ENCODE measurements at places on chromosomes 4 and X.

DNA sequence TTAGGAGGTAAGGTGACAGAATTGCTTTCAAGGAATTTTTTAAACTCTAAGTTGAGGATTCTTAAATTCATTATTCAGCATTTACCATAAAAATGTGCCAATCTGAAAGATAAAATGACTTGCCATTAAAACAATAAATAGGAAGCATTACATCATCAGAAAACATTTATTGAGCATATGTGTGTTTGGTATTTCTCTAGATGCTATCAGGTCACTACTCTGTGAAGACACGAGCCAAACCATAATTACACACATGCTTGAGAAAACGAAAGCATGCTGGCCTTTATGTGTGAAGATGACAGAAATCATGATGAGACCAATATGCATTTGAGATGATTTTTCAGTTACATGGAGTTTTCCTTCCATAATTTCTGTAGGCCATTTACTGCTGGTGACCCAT lies 12.3 kb upstream of the IL21 start:
- DNase-seq, result no peak

DNA sequence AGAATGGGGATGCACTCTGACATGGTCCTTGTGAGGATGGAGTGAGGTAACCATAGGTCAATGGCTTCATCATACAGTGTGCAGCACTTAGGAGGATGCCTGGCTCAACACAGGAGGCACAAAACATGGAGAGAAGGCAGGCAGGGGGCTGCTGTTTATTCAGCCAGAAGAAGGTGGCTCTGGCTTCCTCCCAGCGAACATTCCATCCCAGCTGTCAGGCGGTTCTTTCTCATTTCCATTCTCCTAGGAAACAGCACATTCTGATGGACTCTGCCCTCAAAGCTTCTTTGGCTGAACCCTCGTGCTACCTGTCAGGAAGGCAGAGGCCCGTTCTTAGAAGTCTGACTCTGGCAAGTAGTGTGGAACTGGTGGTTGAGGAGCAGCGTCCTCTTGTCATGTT lies 18.6 kb downstream of the STK32B start:
- DNase-seq, result no peak

DNA sequence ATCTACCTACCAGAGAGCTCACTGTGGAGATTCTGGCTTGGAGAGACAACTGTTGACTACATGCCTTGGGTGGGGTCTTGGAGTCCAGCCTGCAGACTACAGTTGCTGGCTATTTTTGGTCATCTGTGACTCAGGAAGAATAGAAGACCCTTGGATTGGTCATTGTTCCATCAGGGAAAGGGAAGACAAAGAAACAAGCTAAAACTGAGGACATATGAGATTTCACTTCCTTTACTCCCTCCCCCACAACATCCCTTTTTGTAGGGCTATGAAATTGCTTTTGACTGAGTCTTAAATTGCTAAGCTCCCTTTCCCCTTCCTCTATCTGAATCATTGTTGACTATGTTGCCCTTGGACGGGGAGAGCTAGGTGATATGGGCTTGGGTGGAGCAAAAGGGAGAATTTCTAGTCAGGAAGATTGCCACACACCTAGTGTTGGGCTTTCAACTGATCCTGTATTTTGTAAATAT lies 11.7 kb downstream of the MSN start:
- DNase-seq, result peak; percentile 63

DNA sequence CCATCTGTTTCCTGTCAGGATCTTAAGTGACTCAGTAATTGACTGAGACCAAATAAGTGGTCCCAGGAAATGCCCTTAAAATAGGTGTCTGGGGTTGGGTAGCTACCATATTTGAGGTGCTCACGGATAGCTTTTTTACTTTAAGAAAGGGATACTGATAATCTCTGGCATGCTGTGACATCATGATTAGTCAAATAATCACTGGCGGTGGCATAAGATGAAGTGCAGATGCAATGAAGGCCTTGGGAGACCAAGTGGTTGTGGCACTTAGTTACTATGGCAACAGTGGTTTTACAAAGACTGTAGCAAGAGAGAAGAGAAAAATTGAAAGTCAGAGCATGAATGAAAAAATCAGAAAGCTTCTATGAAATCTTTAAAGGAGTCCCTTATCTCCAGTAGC lies 114.5 kb upstream of the SLIT2 start:
- no peak for DNase-seq

GRCh38 chr4:102687373-102687981 lies 73.3 kb downstream of the MANBA start:
- DNase-seq, result no peak

- no peak for DNase-seq
These were observed 48.6 kb upstream of the ARSJ start for GRCh38 chr4:114028071-114028470.

DNA sequence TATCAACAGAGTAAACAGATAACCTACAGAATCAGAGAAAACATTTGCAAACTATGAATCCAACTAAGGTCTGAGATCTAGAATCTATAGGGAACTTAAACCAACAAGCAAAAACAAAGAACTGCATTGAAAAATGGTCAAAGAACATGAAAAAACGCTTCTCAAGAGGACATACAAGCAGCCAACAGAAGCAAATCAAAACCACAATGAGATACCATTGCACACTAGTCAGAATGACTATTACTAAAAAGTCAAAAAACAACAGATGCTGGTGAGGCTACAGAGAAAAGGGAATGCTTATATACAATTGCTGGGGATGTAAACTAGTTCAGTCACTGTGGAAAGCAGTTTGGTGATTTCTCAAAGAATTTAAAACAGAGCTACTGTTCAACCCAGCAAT lies 255.7 kb downstream of the TMEM47 start:
- no peak for DNase-seq

DNA sequence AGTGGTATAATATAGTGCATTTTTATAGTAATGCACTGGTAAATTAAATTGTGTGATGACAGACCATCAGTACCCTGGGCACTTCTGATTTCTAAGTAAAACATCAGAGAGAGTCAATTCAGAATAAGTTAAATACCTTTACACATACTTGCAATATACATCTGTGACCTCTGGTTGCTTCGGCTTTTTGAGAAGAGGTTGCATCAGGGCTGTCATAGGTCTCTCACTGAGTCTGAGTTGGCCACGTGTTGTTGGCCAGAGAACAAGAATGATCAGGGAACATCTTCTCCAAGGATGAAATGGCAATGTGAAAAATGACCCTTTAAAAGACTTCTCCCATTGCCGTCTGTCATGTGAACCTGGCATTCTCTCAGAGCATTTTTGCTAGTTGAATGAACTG lies 36.9 kb upstream of the PUDP start:
- DNase-seq, result no peak

DNA sequence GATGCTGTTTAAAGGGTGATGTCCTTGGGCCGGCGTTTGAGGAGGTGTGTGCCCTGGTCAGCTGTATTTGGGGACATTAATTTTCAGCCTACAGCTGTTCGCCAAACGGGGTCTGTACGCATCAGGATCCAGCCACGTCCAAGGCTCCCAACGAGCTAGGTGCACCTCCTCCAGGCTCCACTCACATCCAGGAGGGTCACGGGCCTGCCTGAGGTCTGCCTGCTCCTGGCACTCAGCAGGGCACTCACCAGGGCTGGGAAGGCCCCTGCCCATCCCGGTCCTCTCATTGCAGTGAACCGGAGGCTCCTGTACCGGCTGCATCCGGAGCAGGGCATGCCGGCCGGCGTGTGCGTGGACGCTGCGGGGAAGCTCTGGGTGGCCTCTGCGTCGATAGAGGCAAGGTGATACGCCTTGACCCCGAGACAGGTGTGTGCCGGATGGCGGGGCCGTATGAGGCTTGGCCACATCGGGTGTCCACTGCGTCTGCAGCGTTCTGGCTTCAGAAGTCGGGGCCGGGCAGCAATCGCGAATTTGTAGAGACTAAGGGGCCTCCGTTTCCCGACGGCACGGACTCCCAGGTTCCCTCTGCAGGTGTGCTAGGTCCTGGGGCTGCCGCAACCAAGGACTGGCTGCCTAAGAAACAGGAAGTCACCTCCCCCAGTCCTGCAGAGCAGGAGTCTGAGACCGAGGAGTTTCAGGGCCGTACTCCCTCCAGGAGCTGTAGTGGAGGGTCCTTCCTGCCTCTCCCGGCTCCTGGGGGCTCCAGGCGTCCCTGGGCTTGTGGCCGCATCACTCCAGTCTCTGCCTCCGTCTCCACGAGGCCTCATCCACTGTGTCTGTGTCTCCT lies 27.5 kb upstream of the PLCXD1 start:
- no peak for DNase-seq

DNA sequence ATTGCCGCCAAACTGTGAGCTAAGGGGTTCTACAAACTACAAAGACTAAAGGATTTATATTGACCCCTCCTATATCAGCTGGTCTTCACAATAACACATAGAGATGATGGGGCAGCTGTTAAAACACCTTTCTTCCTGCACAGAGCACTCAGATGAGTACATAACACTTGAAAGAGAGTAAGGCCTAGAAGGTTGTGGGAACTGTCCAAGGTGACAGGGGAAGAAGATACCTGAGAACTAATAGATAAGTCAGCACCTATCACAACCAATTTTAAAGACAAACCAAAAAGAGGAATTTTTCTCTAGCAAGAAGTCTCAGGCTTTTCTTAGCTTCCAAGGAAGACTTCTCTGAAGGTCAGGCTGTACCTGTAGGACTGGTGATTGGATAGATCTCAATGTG lies 19.1 kb upstream of the CXCL6 start:
- no peak for DNase-seq

- DNase-seq, result no peak
These were observed 17.0 kb downstream of the ENOX2 start for GRCh38 chrX:130885996-130886395.

GRCh38 chrX:21479695-21480270 lies 105.6 kb downstream of the CNKSR2 start:
- DNase-seq, result peak; percentile 12

GRCh38 chrX:39158801-39159657 lies 357.8 kb downstream of the MID1IP1 start:
- no peak for DNase-seq

DNA sequence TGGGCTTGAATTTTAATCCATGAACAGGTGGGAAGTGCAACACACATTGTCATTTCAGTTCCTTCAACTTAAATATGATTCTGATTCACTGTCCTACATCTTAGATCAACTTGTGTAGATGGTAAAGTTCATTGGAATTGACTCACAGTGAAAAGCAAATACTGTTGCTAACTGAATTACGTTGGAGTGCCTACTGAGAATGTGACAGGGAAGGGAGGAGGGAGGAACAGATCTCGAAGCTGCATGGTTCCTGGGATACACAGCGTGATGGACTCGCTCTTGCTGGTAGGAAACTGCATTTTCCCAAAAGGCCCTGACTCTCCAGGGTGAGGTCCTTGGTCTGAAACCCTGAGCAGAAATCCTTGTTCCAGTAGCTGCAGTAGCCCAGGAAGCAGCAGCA lies 284.2 kb downstream of the USP46 start:
- DNase-seq, result no peak

DNA sequence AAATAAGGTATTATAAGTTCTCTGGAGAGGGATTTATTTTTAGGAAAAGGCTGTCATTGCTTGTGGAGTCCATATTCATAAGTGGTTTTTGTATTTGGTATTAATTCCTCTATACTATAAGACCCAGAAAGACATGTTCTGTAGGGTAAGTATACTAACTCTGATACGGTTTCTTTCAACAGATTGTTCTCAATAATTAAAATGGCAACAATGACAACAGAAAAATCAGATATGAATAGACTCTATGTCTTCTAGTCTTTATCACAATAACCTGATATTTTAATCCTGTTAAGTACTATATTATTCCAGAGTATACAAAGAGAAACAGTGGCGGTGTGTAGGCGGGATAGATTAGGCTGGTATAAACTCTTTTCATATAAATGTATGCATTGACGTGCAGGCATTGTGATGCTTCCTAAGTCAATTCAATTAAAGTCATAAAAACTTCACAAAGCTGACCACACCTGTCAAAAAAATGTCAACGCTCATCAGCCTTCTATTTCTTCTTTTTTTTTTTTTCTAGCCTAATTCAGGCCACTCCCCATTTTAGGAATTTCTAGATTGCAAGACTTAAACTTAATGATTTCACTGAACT lies 150.4 kb downstream of the TRIML1 start:
- no peak for DNase-seq

DNA sequence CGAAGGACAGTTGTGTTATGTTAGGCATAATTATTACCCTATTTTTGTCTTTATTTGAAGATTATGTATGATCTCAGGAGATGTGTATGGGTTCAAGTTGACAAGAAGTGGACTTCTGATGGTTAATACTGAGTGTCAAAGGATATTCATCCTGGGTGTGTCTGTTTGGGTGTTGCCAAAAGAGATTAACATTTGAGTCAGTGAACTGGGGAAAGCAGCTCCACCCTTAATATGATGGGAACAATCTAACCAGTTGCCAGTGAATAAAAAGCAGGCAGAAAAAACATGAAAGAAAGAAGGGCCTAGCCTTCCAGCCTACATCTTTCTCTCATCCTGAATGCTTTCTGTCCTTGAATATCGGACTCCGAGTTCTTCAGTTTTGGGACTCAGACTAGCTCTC lies 332.6 kb downstream of the DTHD1 start:
- no peak for DNase-seq

GRCh38 chrX:35251226-35251625 lies 308.6 kb downstream of the FAM47B start:
- DNase-seq, result no peak

DNA sequence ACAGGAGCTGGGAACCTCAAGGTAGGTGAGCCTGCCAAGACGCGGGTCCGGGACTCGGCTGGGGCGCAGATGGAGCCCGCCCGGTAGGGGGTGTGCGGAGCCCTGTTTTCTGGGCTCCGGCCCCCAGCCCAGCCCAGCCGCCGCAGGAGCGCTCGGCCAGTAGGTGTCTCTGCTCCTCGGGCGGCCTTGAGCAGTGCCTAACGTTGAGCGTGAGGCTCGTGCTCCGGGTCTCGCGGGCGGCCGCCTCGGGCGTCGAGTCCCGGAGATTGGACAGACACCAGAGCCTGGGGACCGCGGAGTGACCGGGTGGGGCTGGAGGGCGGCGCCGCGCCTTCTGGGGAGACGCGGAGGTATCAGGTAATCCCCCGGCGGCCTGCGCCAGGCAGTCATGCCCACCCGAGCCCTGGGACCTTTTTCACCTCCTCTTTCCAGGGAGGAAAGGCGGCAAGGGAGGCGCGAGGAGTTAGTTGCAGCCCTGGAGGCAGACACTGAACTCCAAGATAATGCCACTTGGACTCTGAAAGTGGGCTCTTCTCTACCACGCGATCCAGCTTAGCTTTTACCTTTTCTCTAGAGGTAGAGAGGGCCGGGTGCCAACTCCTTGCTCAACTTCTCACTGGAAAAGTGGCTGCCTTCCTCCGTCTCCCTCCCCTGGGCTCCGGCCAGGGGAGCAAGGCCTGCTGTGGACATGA lies 14.5 kb upstream of the FGG start:
- DNase-seq, result no peak

DNA sequence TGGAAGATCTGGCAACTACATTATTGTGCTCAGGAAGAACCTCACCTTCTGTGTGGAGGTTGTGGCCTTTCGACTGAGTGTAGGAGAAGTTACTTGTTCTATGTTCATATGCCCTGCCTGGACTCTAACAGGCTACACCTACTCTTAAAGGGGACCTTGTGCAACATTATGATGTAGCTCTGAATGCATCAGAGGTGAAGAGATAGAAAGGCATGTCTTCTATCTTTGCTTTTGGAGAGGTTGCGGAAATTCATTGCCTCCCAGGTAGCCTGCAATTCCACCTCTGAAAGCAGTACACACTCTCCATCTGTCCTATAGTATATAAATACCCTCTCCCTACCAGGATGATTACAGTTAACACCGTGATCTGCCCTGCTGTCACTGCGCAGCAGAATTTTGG lies 7.1 kb upstream of the SLAIN2 start:
- DNase-seq, result no peak

All from Panc1 (cell line).